ENCODE measurements at places on chromosomes 1 and 21. TPM values are rescaled to one million over a fixed set of nuclear protein-coding genes. Genes with fewer than 3 reads are reported as not detected.

ZNF593OS gene
- not detected for total RNA-seq

DNA sequence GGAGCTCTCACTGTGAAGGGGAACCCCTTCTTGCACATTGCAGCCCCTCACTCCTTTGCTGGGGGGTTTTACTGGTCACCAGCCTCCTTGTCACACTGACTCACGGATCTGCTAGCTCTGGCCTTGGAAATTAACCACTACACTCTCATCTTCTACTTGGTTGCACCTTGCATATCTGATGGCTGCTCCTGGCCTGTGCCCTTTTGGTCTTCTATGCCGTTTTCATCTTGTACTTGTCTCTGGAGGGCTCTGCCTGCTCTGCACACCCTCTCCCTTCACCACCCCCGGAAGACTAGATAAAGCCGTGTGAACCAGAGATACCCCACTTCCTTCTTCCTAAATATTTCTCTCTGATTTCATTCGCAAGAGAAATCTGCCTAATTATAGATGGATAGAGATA is 44.6 kb downstream of the CD247 start:
- no peaks in the 10 kb centered on the region for H3K4me1 ChIP-seq
- no peaks in the 10 kb centered on the region for H3K27me3 ChIP-seq
- no peak overlapping the region for H3K27ac ChIP-seq
- no peaks in the 10 kb centered on the region for H3K36me3 ChIP-seq
- DNase-seq, result no peak

- peaks cover 10% of the 10 kb centered on the region for H3K4me1 ChIP-seq
- no peak for DNase-seq
- H3K36me3 ChIP-seq, result peaks cover 4% of the 10 kb centered on the region
These were observed 2.6 kb downstream of the TAS1R3 start for GRCh38 chr1:1333551-1334241.

- H3K4me3 ChIP-seq, result no peak overlapping the region
- H3K36me3 ChIP-seq, result no peaks in the 10 kb centered on the region
- DNase-seq, result no peak
- H3K27ac ChIP-seq, result no peak overlapping the region
These were observed 31.7 kb upstream of the RC3H1 start for GRCh38 chr1:174053826-174054225.

DNA sequence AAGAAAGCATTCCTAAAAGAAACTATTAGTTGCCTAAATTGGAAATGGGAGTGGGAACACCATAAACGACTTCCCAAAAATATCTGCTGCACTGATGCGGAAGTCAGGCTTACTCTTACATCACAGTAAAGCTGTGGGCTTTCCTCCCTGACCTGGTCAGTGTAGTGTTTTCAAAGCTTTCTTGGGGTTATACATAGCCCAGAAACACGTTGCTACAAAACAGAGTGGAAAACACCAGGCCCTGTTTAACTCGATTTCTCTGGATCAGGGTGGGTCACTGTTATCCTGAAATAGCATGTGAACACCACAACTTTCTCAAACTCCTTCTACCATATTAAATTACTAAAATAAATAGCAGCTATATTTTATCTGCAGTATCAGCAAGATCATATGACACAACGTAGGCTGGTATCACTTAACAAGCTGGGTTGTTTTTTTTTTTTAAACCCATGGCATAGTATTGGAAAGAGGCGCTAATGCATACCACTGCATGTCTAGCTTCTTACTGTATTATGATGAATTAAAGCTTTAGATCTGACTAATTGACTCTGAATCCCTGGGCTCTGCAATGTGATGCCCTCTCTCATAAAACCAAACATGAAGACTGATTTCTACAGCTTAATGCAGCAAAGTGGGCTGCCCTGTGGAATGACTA is 184.6 kb downstream of the TGFB2 start:
- H3K27me3 ChIP-seq, result no peaks in the 10 kb centered on the region
- H3K27ac ChIP-seq, result no peak overlapping the region
- no peak overlapping the region for H3K4me3 ChIP-seq
- peaks cover 3% of the 10 kb centered on the region for H3K4me1 ChIP-seq

DNA sequence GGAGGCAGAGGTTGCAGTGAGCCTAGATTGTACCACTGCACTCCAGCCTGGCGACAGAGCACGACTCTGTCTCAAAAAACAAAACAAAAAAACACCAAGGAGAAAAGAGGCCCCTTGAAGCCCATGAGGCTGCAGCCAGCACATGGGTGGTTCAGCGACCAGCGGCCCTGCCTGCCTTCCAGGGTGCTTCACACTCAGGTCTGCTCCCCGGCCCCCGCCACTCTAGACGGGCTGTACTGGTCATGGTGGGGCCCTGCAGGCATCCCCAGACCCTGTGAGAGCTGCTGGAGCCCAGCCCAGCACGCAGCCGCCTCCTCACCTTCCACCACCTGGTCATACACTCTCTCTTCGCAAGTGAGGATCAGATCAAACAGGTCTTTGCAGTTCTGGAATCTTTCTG is 4.1 kb upstream of the TMEM240 start:
- H3K27me3 ChIP-seq, result no peaks in the 10 kb centered on the region
- peaks cover 2% of the 10 kb centered on the region for H3K36me3 ChIP-seq
- peaks cover 6% of the 10 kb centered on the region for H3K4me1 ChIP-seq
- H3K4me3 ChIP-seq, result no peak overlapping the region
- no peak for DNase-seq

Data from body of pancreas (tissue), 4 donors.